Stimulated activated CD8-positive, alpha-beta memory T cell treated with anti-CD3 and anti-CD28 coated beads, Interleukin-7, amount 100 ng/mL, for 1 hour (primary cell): ENCODE measurements at places on chromosomes 6 and 20.

- DNase-seq, result no peak
These were observed 146.5 kb upstream of the FERMT1 start for GRCh38 chr20:6269168-6269873.

DNA sequence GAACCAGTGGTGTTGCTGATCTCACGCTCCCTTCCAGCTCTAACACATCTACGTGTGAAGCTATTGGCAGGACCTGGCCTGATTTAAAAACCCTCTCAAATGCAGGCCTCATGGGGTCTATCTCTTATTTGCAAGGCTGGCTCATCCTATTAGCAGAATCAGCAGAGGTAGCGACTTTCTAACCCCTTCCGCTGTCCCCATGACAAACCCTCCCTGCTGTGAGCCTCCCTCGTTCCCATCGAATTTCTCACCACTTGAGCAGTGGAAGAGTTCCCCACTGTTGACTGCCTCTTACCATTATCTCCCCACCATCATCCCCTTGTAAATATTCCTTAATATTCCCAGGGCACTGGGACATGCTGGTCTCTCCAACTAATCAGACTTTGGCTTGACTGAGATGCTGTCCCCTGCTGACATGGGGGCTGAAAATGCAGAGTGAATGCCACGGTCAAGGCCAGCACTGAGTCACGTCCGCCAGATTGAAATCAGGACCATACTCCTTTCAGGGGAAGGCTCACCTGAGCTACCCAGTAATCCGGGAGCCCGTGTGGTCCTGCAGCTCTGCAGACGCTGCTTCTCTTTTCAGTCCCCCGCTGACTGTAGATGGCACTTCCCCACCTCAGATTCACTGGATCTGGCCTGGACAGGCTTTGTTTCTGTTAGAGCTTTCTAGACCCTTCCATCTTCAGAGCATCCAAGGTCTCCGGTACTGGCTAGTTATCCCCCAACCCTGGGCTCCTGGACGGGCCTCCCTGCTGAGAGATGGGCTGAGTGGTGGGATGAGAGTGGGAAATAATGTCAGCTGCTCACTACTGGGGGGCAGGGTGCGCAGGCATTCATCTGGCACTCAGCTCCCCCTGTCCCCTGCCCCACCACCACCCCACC lies 23.1 kb downstream of the AAR2 start:
- no peak for DNase-seq

DNA sequence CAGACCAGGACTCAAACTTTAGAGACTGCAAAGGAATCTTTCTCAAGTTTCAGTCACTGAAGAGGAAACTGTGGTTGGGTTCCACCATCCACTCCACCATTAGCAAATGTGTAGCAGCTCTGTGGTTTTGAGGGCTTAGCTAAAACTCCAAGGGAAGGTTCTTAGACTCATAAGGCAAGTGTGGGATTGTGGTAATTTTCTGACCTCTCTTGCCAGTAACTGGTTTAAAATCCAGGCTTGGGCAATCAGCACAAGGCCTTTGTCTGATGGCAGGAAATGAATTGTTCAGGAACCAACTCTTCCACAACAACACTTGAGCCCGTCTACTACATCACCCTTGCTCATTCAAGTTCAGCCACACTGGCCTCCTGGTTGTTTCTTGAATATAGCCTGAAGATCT lies 68.6 kb upstream of the FBXL4 start:
- DNase-seq, result no peak

DNA sequence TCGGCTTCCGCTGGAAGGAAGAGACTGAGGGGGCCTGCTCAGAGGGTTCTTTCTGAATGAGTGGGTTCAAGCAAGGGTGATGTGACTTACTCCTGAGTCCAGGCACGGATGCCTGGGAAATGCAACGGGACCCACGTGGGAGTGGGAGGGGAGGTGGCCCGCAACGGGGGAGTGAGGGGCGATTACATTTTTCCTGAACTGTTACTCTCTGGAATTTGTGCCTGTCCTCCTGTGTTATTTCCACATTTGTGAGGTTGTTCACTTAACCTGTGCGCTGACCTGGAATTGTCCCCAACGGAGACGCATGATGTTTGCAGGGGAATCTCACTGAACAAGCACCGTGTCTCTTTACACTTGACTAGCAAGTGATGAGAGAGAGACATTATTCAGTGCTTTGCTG lies 209.4 kb downstream of the CDH4 start:
- DNase-seq, result no peak
